ENCODE measurements at places on chromosomes 6 and 20.

- no peak for DNase-seq
These were observed 137.4 kb upstream of the HDAC2 start for GRCh38 chr6:114108119-114109002.

DNA sequence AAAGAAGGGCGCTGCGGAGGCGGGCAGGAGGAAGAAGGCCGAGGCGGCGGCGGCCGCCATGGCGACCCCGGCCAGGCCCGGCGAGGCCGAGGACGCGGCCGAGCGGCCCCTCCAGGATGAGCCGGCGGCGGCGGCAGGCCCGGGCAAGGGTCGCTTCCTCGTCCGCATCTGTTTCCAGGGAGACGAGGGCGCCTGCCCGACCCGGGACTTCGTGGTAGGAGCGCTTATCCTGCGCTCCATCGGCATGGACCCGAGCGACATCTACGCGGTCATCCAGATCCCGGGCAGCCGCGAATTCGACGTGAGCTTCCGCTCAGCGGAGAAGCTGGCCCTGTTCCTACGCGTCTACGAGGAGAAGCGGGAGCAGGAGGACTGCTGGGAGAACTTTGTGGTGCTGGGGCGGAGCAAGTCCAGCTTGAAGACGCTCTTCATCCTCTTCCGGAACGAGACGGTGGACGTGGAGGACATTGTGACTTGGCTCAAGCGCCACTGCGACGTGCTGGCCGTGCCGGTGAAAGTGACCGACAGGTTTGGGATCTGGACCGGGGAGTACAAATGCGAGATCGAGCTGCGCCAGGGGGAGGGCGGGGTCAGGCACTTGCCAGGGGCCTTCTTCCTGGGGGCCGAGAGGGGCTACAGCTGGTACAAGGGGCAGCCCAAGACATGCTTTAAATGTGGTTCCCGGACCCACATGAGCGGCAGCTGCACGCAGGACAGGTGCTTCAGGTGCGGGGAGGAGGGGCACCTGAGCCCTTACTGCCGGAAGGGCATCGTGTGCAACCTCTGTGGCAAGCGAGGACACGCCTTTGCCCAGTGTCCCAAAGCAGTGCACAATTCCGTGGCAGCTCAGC, 780 bp downstream of the ZCCHC3 start:
- no peak for DNase-seq

DNA sequence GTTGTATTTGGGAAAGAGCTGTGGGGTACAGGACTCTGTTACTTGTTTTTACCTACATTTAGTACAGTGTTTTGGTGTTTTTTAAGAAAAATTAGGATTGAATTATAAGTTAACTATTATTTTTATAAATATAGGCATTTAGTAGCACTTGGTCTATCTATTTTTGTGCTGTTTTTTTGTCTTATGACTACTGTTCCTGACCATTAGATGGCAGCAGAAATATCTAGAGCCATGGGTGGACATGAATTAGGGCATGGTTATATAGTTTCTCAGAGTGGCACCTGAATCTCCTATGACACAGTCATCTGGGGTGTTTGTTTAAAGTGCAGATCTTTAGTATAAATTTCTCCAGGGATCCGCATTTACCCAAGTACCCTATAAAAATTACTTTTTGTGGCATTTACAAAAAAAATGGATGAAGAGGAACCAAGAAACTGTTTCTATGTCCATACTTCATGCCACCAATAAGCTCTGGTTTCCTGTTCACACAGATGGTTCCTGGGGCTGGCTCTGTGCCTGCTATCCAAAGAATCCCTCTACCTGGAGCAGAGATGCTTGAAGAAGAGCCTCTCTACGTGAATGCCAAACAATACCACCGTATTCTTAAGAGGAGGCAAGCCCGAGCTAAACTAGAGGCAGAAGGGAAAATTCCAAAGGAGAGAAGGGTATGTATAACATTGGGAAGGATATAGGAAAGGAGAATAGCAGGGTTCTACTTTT, 19.8 kb downstream of the NFYA start:
- DNase-seq: no peak

DNA sequence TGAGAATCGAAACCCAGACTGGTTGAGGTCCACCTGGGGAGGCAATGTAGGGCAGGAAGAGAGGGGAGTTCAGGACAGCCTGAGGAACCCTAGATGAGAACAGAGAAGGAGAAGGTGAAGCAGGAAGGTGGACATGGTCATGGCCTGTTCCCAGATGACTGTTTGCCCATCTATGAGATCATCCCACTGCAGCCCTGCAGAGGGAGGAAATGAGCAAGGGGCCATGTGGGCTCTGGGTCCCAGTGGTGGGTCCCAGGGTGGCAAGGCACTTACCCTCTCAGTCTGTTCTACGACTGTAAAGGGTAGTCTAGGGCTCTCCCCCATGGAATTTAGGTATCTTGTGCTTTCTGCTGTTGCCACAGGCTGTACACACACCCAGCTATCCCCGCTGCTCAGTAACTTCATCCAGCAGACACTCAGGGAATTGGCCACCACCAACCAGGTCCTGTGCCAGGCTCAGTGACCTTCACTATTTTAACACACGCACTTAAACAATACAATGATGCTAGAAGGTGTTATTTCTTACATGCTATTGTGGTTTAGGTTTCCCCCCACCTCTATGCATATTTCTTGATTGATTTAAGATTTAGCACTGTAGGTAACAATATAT, 89.8 kb downstream of the TOX2 start:
- no peak for DNase-seq

DNA sequence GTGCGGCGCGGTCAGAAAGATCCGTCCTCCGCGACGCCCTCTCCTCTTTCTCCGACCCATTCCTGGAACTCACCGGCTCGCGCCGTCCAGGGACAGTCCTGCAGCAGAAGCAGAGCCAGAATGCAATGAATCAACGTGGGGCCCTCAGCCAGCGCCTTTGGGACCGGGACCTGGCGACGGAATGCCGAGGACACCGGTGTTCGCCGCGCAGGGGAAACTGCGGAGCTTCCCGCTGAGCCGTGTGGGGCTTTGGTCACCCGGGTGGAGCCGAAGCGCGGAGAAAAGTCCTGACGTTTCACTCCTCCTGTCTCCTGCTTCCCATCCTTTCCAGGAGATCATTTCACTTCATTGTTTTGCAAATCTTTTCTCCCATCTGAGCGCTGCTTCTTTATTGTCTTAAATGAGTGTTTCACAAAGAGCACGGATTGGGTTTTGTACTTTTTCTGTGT, 26.5 kb downstream of the ULBP1 start:
- DNase-seq: no peak

DNA sequence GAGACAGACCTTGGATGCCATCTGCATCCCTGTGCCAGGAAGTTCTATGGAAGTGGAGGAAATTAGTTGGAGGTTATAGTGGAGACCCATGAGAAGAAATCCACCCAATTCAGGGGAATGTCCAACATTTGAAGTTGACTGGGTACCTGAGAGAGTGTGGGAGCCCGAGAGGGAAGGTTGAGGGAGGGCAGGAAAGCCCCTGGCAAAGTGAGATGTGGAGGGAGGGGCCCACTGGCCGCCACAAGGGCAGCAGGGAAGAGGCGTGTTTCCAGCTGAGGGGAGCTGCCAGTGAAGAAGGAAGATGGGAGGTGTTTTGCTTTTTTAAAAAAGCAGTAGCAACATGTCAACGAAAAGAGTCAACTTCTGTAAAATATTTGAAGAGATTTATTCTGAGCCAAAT, 16.3 kb upstream of the SERPINB9 start:
- no peak for DNase-seq

GRCh38 chr6:150751296-150751695, 114.2 kb upstream of the MTHFD1L start:
- no peak for DNase-seq

- DNase-seq: no peak
These were observed at the start of gene SLC35D3 for GRCh38 chr6:136921936-136922684. Gene SLC35D3, plus strand, starts transcription at chr6:136922301. Its CDS starts 128 bp downstream, at chr6:136922429.

- DNase-seq: no peak
These were observed 87.1 kb upstream of the SULF2 start for GRCh38 chr20:47872341-47872740.

DNA sequence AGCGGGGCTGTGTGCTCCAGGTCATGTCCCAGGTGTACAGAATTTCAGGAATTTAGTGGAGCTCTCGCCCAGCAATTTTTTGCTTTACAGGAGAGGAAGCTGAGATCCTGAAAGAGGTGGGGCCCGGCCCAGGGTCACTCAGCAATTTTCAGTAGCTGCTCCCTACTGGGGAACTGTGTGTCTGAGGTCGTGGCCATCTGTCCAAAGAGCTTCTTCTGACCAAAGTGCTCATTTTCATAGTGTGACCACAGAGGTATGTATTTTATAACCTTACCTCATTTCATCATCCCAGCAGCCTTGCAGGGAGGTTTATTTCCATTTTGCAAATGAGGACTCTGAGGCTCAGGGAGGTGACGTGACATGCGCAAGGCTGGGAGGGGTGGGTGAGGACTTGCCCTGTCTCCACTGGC, 46.3 kb downstream of the FAM209B start:
- no peak for DNase-seq

GRCh38 chr20:5890773-5891441, 59.4 kb downstream of the TRMT6 start:
- DNase-seq: no peak

DNA sequence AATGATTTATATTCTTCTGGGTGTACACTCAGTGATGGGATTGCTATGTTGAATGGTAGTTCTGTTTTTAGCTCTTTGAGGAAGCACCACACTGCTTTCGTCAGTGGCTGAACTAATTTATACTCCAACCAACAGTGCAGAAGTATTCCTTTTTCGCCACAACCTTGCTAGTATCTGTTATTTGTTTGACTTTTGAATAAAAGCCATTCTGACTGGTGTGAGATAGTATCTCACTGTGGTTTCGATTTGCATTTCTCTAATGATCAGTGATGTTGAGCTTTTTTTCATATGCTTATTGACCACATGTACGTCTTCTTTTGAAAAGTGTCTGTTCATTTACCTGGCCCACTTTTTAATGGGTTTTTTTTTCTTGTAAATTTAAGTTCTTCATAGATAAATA, 583.8 kb upstream of the ARID1B start:
- no peak for DNase-seq

- DNase-seq: no peak
These were observed 2.6 kb upstream of the ADGB start for GRCh38 chr6:146595972-146596731.

GRCh38 chr6:91669154-91669870, 1082.4 kb upstream of the MAP3K7 start:
- DNase-seq: no peak

DNA sequence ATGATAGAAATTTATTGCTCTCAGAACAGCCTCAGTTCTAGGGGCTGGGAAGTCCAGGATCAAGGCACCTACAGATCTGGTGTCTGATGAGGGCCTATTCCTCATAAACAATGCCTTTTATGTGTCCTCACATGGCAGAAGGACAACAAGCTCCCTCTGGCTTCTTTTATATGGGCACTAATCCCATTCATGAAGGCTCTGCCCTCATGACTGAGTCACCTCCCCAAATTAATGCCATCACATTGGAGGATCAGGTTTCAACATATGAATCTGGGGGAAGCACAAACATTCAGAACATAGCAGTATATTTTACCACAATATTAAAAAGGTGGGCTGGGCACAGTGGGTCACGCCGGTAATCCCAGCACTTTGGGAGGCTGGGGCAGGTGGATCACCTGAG, 58.5 kb upstream of the CCN6 start:
- no peak for DNase-seq

- DNase-seq: no peak
These were observed 272.9 kb downstream of the PRL start for GRCh38 chr6:22023937-22024336.

DNA sequence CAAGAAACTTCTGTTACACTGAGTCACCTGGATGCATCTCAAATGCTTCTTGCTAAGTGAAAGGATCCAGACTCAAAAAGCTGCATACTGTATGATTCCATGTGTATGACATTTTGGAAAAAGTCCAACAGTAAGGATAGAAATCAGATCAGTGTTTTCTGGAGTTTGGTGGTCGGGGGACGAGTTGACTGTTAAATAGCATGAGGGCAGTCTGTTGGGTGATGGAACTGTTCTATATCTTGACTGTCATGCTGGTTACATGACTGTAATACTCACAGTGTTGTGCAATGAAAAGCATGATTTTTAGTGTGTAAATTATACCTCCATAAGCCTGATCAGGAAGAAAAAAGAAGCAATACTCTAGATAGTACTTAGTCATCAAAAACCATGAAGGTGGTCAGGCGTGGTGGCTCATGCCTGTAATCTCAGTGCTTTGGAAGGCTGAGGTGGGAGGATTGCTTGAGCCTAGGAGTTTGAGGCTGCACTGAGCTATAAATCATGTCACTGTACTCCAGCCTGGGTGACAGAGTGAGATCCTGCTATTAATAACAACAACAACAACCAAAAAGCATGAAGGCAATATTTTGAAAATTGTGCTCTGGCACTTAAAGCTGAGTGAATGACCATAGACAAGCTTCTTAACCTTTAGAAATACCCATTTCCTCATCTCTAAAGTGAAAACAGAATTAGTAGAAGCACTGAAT, 30.5 kb upstream of the SASH1 start:
- no peak for DNase-seq

DNA sequence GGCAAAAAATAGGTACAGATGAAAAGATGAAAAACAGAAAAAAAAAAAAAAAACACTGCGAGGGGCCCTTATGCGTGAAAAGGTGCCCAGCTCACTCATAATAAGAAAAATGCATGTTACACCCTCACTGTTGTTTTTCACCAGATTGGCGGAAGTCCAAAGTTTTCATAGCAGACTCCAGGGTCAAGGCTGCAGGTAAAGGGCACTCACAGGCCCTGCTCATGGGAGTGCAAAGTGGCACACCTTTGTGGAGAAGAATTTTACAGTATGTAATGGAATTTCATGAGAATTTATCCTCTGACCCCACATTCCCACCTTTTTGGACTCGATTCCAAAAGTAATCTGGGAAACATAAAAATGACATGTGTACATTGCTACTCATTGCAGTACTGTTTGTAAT, 108.2 kb downstream of the CDKAL1 start:
- DNase-seq: no peak

DNA sequence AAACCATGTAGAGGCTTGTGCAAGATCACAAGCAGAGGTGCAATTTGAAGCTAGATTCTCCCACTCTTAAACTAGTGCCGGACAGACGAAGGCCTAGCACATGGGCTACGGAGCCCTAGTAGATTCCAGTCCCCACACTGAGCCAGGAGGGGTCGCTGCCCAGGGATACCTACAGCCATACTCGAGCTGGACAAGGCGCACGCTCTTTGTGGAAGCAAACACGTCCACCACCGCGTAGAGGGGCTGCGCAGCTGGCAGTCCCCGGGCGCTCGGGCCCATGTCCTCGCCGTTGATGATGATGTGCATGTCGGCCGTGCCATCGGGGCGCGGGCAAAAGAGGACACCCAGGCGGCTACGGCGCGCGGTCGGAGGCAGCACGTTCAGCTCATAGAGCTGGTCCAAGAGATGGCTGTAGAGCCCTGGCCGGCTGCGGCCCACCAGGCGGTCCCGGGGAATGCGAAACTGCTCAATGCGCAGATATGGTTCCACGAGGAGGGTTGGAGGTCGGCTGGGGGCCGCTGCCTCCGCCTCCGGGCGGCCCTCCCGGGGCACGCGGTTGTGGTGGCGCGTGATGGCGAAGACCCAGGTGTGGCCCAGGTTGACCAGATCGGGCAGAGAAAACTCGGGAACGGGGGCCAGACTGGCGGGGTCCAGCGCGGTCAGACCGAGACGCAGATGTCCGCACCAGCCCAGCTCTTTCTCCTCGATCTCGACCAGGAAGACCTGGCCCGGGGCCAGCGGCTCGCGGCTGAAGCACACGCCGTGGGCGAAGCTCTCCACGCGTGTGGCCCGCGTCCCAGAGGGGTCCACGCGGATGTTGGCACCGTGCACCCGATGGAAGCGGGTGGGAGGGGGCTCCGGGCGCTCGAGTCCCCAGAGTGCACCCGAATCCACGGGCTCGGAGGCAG, 677 bp downstream of the NEURL2 start:
- DNase-seq: no peak
